Glutamatergic neuron (in vitro differentiated cells): ENCODE measurements at places on chromosomes 6 and 20. TPM values are rescaled to one million over a fixed set of nuclear protein-coding genes. Genes with fewer than 3 reads are reported as not detected.

Gene MAP3K5
- total RNA-seq = 0.66 TPM

Gene NMBR
- total RNA-seq = not detected

Gene WFDC5
- total RNA-seq = not detected

Gene TFAP2D
- total RNA-seq = not detected

Gene ADTRP
- not detected for total RNA-seq

Gene PPP1R3D
- total RNA-seq = 1.3 TPM

Gene MAN1A1
- 10.5 TPM for total RNA-seq

Gene IL17A
- not detected for total RNA-seq

Gene EPPIN
- total RNA-seq = not detected

Gene TSPO2
- total RNA-seq = not detected

Gene HLA-C
- total RNA-seq = 13.7 TPM

Gene LAMA2
- total RNA-seq = 2.4 TPM

Gene FAM110A
- total RNA-seq = 152 TPM

Gene SLC17A3
- not detected for total RNA-seq

Gene PPP1R16B
- 5.3 TPM for total RNA-seq

Gene GLP1R
- total RNA-seq = not detected

Gene CTCFL
- total RNA-seq = not detected

Gene CALHM4
- total RNA-seq = not detected

Gene PCSK2
- total RNA-seq = 28.7 TPM

Gene TNF
- not detected for total RNA-seq

Gene SLC13A3
- total RNA-seq = 5.8 TPM

Gene PHACTR3
- total RNA-seq = 37.0 TPM

Gene ANKRD66
- not detected for total RNA-seq

Gene EIF6
- 85.2 TPM for total RNA-seq

Gene ADAT2
- 5.6 TPM for total RNA-seq

Gene LINC00237
- not detected for total RNA-seq

Gene TGM2
- total RNA-seq = not detected

Gene MYL9
- total RNA-seq = 2.0 TPM

Gene CD109
- total RNA-seq = 0.49 TPM

Gene CENPW
- 13.0 TPM for total RNA-seq

Gene BPIFB1
- total RNA-seq = not detected

Gene SPATS1
- total RNA-seq = not detected

Gene FHL5
- total RNA-seq = not detected

Gene UNC93A
- not detected for total RNA-seq

Gene SAPCD1
- total RNA-seq = 3.7 TPM

Gene SYCP2L
- 20.5 TPM for total RNA-seq

Gene CFB
- not detected for total RNA-seq

Gene OLIG3
- 75.1 TPM for total RNA-seq

Gene IL17F
- not detected for total RNA-seq

Gene SLC22A2
- total RNA-seq = not detected

Gene SLC35D3
- not detected for total RNA-seq

Gene MYMX
- total RNA-seq = 0.91 TPM

Gene C20orf204
- 3.9 TPM for total RNA-seq

Gene SLC22A7
- 0.34 TPM for total RNA-seq

Gene GZF1
- 28.3 TPM for total RNA-seq

Gene LY6G6F
- not detected for total RNA-seq

Gene CST9
- total RNA-seq = not detected

Gene MACROD2
- 8.7 TPM for total RNA-seq

Gene PTPRK
- total RNA-seq = 50.3 TPM

Gene C6orf58
- not detected for total RNA-seq

Gene CCN2
- total RNA-seq = 1.2 TPM

Gene PGC
- total RNA-seq = not detected

Gene CDS2
- total RNA-seq = 153 TPM

Gene SEMG1
- total RNA-seq = not detected

Gene HLA-DOA
- 0.69 TPM for total RNA-seq

Gene HLA-A
- total RNA-seq = 60.2 TPM

Gene SMOC2
- 0.44 TPM for total RNA-seq

Gene FNDC11
- total RNA-seq = 9.3 TPM

Gene TSBP1
- not detected for total RNA-seq
